NCI-H510A (cell line): ENCODE measurements at places on chromosomes 1 and 21.

- no peak for DNase-seq
Observed at GRCh38 chr1:9700340-9700739, 48.8 kb downstream of the PIK3CD start.

DNA sequence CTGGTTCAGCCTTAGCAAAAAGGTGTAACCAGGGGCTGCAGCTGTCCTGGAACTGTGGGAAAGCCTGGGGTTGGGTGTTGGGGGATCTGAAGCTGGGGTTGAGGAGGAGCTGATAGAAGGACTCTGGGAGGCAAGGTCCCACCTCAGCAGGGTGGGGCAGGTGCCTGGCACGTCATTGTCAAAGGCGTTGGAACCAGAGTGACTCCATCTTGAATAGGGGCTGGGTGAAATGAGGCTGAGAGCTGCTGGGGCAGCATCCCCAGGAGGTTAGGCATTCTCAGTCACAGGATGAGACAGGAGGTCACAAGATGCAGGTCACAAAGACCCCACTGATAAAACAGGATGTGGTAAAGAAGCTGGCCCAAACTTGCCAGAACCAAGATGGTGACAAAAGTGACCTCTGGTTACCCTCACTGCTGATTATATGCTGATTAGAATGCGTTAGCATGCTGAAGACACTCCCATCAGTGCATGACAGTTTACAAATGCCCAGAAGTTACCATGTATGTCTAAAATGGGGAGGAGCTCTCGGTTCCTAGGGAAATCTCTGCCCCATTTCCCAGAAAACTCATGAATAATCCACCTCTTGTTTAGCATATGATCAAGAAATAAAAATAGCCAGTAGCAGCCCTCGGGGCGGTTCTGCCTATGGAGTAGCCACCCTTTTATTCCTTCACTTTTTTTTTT is 85.4 kb downstream of the IER5 start:
- no peak for DNase-seq

DNA sequence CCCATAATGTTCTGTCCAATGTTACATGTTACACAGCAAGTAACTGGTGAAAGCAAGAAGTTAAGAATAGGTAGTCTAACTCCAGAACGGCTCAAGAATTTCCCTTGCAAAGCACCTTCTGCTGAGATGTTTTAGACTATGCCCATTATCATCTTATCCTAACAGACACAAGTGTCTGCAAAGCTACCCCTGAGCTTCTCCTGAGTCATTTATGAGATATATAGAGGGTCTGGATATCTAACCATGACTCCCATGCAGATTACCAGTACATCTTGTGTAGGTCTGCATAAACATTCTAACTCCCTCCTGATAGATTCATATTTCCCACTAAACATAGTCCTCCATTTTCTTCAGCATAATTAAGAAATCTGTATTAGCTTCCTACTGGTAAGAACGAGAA is 171.7 kb downstream of the COQ8A start:
- no peak for DNase-seq

DNA sequence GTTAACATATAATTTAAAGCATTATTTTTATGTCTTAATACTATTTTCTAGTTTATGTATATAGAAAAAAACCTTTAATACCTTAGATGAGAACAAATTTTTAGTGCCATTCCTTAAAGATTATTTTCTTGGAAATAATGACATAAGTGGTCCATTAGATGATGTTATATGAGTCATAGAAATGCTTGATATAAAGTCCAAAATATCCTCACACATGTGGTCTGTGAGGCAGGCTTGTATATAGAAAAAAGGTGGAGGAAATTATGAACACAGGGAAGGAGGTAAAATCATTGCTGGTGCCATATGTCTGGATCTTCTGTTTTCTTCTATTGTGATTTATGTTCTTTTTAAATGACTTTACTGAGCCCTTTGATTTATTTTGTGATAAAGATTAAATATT is 79.3 kb downstream of the MAP3K7CL start:
- no peak for DNase-seq

DNA sequence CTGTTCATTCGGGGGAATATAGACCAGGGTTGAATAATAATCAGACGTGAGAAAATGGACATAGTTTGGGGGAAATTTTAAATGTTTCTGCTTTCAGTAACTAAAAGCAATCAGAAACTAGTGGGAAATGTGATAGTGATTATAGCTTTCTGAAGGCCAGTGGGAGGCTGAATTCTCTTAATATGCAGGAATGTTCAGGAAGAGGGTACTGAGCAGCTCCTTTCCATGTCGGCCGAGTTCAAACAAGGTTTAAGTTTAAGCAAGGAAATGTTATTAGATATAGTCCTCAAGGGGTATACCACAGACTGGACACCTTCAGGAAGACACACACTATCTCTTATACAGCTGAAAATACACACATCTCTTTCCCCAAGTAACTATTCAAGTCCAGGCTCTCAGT is 105.5 kb downstream of the HHAT start:
- no peak for DNase-seq

DNA sequence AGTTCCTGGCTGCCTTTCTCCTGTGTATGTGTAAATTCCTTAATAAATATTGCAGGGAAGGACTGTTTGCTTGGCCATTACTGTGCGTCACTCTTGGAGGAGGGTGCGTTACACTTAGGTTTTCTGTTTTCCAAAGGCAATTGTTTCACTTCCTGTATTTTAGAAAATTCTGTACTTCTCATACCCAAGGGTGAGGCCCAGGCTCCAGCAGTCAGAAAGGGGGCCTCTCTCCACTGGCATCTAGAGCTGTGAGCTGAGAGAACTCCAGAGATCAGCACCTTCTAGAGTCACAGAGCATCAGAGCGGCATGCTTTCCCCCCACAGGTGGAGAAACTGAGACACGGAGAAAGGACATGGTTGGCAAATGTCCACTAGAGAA is 27.0 kb upstream of the ZFP69B start:
- DNase-seq, result no peak

- DNase-seq, result no peak
Observed at GRCh38 chr1:16029288-16029687, 7.5 kb downstream of the CLCNKA start.

- no peak for DNase-seq
Observed at GRCh38 chr1:39995973-39996393, 41.0 kb downstream of the MFSD2A start.

GRCh38 chr1:38817267-38818174 is 42.1 kb downstream of the RRAGC start:
- DNase-seq, result no peak

DNA sequence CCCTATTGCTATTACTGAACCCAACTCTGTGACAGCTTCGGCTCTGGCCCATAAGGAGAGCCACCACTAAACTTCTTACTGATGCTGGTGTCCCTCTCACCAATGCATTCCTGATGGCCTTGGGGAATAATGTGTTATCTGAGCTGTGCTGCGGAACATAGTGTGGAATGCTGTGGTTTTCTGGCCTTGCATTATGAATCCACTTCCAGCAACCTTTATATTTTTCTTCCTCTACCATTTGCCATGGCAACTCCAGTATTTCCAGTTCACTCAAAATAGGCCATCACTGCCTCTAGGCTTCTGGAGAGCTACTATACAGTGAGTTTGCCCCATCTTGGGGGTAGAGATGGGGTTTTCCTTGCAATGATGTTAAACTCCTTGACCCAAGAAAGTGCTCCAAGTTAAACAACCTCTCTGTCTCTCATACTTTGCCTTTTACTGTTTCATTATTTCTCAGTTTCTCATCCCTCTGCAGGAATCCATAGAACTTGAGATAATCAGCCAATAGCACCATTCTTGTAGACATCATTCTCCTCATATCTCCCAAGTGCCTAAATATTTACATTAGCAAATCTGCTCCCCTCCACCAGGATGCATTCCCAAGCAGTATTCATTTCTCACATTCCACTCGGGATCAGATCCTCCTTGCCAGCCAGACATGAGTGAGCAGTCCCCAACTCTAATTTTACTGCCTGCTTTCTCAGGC is 11.1 kb upstream of the RAVER2 start:
- DNase-seq, result no peak

DNA sequence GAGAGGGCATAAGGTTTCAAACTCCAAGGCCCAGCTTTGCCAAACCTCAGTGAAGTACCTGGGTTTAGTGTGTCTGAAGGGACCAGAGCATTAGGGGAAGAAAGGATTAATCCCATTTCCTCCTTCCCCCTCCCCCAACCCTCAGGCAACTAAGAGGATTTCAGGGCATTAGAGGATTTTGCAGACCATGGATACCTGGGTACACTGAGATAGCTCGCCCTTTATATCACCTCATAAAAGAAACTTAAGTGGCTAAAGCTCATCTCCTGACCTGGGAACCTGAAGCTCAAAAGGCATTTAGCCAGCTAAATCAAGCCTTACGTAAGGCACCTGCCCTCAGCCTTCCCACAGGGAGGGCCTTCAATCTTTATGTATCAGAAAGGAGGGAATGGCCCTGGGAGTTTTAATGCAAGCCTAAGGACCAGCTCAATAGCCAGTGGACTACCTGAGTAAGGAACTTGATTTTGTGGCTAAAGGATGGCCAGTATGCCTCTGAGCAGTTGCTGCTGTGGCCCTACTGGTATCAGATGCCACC is 26.4 kb upstream of the SMYD3 start:
- no peak for DNase-seq

DNA sequence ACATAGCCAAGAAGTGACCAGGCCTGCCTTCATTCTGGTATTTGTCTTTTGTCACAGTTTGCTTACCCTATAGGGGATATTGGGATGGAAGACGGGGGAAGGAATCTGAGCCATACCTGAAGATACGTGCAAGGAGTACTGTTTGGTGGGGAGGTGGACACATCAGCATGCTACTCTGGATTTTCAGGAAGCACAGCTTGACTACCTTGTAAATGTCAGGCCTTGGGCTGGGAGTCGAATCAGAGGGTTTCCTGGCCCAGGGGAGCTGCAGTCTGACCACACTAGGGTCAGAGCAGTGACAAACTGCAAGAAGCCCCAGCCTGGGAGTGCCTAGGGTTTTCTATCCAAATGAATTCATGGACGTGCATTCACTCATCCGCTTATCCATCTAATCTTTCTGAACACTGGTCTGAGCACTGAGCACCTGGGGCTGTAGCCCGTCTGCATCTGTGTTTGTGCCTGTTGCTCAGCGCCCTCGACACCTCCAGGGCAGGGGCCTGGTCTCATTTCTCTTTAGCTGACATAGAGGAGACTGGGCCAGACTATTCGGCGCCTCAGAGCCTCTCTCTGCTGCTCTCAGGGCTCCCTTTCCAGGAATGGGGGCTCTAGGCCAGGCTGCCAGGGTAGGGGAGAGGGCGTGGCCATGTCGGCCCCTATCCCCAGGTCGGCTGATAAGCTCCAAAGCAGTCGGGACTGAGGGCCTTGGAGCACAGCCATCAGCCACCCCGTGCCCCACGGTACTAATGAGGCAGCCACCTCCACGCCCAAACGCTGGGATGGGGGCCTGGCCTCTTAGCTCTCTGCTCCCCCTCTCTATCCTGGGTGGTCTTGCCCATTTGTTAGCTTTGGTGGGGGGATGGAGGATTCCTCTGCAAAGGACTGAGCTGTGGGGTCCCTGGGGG is 47.0 kb upstream of the SLC2A1 start:
- no peak for DNase-seq

- DNase-seq, result no peak
Observed at GRCh38 chr1:42658877-42659337, 684 bp downstream of the PPIH start.
